ENCODE measurements at places on chromosomes 1 and 21.

GRCh38 chr1:100575406-100575805 lies 37.5 kb downstream of the GPR88 start:
- DNase-seq, result no peak

DNA sequence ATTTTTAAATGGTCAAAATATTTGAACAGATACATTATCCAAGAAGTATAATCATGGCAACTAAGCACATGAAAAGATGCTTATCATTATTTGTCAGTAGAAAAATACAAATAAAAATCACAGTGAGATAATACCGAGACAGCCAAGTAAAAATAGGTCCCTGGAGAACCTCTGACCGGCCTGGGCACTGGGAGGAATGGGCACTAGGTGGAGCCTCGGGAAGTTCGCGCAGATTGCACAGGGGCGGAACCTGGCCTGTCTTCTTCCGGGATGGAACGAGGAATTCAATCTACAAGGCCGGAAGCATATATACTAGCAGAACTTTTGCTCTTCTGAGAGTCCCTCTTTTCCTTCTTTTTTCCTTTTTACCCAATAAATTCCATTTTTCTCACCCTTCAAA lies 148.5 kb upstream of the CHRM3 start:
- no peak for DNase-seq

DNA sequence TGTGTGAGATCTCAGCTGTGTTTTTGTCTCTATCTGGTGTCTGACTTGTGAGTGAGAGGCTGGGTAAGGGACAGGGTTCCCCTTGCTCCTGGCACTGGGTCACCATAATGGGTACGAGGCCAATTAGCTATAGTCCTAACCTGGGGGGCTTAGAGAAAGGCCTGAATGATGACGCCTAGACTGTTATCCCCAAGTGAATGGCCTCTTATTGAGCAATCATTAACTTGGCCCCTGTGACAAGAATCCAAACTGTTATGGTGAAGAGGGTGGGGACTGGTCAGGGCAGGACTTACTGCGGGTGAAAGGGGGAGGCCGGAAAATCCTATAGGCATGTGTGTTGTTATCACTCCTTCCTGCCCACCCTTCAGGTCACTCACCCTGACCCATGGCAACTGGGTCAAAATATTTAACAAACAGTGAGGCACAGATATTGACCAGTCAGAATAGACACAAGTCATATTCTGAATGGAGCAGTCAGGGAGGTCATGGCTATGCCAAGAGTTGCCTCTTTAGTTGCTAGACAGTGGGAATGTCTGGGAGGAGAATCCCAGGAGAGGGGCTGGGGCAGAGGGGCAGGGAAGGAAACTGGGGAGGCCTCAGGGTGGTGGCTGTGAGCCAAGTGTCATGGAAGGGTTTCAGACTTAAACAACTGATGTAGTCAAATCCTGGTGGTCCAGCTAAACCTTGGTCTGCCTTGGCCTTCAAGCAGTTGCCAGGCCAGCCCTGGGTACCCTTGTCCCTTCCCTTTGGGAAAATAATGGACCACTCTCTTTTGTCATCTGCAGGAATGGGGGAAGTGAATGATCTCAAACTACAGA lies 3.2 kb downstream of the NR0B2 start:
- no peak for DNase-seq

DNA sequence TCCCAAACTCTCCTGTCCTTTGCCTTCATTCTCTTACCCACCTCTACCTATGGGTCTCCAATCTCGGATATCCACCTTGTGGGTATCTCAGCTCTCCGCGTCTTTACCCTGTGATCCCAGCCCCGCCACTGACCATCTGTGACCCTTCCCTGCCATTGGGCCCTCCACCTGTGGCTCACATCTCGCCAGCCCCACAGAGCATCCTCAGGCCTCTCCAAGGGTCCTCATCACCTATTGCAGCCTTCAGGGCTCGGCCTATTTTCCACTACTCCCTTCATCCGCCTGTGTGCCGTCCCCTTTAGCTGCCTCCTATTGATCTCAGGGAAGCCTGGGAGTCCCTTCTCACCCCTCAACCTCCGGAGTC lies 11.1 kb downstream of the BCAN start:
- no peak for DNase-seq

- no peak for DNase-seq
These were observed 11.7 kb upstream of the ENO1 start for GRCh38 chr1:8889925-8890785.

GRCh38 chr1:52424813-52425212 lies 20.4 kb downstream of the PRPF38A start:
- no peak for DNase-seq

DNA sequence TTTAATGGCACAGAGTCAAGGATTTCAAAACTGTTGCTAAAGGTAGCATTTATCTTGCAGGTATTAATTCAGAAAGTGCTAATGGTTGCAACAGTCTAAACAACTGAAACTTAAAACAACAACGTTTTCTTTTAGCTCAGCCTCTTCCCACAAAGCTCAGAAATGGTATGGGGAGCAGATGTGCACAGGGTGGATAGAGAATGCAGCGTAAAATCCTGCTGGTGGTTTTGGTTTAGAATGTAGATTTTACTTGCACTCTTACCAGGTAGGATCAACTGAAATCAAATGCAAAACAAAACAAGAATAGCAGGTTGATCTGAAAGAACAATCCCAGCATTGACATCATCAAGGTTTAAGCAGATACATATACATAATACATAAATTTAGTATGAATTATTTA lies 3.8 kb upstream of the LRRC8C start:
- no peak for DNase-seq

GRCh38 chr1:67564193-67564592 lies 120.8 kb upstream of the GADD45A start:
- no peak for DNase-seq

DNA sequence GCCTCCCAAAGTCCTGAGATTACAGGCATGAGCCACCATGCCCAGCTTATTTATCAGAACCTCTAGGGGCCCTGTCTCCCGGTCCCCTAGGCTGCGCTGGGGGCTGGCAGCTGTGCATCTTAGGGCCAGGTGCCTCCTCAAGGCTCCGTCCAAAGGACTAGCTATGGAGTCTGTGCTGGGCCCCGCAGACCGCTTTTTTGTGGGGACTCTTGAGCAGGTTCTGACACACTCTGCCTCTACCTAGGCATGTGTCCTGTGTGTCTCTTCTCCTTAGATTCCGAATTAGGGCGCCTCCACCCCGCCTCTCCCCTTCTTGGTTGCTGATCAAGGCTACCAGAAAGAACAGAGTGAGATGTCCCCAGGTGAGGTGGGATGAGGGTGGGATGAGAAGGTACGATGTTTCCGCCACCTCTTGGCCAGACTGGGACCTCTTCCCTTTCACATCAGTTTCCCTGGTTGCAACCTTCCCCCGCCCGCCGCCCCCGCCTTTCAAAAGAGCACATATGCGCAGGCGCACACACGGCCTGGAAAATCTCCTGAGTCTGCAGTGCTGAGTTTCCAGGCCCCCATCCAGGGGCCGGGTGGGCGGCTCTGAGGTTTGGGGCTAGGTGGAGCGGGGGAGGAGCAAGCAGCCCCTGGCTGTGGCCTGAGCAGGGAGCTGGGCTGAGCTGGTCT lies 5.0 kb upstream of the PTPN7 start:
- peak; percentile 52 for DNase-seq

GRCh38 chr1:29761159-29761928 lies 525.0 kb downstream of the PTPRU start:
- no peak for DNase-seq

GRCh38 chr1:168466092-168466713 lies 77.6 kb downstream of the XCL2 start:
- peak; percentile 19 for DNase-seq

DNA sequence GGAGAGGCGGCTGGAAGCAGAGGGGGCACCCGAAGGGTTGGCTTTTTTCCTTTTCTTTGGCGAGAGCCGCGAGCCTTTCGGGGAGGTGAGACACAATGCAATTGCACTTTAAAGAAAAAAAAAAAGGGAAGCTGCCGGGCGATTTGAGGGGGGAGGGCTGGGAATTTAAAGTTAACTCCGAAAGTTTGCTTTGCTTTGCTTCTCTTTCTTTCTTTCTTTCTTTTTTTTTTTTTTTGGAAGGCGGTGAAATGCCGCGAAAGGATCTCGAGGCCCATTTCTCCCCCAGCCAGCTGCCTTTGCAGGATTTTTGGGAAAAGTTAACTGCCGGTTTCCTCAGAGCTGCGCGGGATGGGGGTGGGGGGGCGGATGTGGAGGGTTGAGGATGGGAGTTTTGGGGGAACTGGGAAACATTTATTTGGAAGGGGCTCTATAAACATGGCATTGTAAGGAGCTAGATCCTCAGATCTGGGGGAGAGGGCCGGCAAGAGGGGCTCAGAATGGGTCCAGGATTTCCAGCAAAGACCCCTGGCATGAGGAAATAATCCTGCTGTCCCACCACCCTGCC lies 997 bp downstream of the ZNF362 start:
- DNase-seq, result no peak

GRCh38 chr1:18893120-18893519 lies 9.2 kb downstream of the ALDH4A1 start:
- no peak for DNase-seq

DNA sequence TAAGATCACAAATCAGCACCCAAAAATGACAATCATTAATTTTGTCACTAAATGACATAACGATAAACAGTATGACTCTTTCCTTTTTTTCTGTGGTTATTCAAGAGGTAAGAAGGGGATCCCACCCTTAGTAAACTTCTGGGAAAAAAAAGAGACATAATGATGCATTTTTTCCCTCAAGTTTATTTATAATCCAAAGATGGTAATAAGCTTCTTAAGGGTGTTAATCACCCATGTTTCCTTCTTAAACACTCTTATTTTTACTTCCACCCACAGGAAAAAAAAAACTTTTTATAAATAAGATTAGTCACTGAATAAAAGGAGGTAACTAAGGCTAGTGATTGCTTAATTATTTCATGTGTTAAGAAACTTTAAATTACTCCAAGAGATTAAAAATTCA lies 24.7 kb downstream of the RGS1 start:
- no peak for DNase-seq

- no peak for DNase-seq
These were observed 120.5 kb upstream of the DAB1 start for GRCh38 chr1:57544345-57544744.

- peak; percentile 13 for DNase-seq
These were observed 1.0 kb downstream of the RNF220 start for GRCh38 chr1:44405798-44406736.

DNA sequence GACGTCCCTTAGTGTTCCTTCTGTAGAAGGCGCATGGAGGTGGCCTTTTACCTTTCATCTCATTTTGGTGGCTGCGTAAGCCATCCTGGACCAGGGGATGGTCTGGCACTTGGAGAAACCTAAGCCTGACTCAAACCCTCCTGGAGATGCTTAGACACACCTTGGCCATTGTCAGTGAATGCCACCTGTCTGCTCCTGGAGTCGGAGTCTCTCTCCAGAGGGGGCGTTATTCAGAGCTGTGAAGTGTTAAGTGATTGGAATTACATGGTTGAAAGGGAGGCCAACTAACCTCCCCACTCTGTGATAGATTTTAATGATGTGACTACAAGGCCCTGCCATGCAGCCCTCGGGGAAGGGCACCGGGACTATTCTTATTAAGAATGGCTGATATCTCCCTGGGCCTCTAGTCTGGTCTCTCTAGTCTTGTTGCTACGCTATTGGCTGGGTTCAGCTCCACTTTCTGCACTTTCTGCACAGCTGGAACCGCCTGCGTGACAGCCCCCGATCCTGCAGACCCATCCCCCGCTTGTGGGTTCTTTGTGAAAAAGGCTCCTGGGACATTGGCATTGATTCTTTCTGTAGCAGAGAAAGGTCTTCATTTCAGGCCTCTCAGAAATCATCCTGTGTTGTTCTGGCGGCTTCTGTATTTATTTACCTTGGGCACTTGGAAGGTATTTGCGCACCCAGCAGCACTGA lies 4.2 kb downstream of the RASSF5 start:
- no peak for DNase-seq

DNA sequence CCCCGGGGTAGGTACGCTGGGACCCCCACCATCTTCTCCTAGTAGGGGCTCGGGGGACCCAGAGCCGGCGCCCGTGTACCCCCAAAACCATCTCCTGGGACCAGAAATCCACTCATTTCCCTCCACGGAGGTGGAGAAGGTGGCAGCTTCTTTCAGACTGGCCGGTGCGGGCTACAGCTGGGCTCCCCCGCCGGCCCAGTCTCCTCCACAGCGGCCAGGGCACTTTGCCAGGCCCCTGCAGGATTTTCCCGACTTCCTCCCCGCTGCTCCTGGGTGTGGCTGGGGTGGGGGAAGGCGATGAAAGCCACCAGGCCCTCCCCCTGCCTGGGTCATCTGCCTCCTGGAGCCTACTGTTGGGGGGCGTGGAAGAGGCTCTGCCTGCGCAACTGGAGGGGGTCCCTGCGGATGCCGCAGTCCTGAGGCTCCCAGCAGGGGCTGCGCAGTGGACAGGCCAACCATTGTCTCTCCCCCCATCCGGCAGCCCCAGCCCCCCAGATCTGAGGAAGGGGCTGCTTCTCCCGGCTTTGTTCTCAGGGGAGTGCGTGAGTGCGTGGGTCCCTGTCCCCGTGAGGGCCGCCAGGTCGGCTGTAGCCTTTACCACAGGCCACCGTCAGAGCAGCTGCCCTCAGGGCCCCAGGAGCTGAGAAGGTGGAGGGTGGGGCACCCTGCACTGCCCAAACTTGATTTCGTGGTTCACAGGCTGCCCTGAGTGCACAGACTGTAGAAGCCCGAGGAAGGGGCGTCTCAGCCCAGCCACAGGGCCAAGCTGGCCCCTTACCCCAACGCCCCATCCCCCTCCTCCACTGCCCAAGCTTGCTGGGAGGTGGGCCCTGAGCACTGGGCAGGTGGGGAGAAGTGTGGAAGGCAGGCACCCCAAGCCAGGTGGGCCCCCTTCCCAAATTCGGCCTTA lies 1.3 kb downstream of the AGRN start:
- DNase-seq, result no peak

- no peak for DNase-seq
These were observed 19.0 kb downstream of the RRP1 start for GRCh38 chr21:43808367-43808766.

DNA sequence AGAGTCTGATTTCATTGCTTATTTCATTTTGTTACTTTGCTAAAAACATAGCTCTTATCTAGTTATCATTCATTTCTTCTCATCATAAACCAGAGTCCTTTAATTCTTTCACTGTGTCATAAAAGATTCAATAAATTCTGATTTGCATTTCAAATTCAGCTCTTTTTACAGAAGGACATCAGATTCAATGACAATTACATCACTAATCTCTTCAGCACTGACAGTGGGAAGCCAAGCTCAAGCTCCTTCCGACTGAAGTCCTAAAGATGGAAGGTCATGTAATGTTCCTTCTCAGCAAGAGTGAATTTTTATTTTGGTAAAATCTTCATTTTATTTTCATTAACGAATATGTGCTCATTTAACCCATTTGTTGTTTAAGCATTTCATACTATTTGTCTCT lies 530.7 kb upstream of the ADGRL2 start:
- DNase-seq, result no peak

DNA sequence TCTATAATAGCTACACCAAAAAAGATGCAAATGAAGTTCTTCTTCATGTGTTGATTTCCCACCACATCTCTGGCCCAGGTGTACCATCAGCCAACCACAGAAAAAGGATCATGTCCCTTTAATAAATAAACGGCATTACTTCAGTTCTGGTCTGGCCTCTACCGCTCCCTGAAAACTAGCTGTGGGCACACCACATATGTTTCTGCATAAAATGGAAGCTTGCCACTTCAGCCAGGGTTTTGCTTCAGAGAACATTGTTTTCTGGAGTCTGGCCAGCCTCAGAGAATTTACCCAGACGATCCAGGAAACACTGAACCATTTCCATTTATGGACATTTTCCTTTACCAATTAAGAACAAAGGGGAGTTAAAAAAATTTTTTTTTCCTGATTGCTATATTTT lies 5.8 kb upstream of the LAMC2 start:
- no peak for DNase-seq

GRCh38 chr1:9852410-9853248 lies 28.9 kb upstream of the CLSTN1 start:
- no peak for DNase-seq

- DNase-seq, result no peak
These were observed 2.6 kb downstream of the PDE4B start for GRCh38 chr1:65795311-65795710.

Data from stimulated activated CD4-positive, alpha-beta T cell treated with anti-CD3 and anti-CD28 coated beads, TNF-alpha, amount 100 ng/mL, for 4 hours (primary cell).